Anterior cingulate cortex (tissue), 58 donors: ENCODE measurements at places on chromosomes 3 and 15.

DNA sequence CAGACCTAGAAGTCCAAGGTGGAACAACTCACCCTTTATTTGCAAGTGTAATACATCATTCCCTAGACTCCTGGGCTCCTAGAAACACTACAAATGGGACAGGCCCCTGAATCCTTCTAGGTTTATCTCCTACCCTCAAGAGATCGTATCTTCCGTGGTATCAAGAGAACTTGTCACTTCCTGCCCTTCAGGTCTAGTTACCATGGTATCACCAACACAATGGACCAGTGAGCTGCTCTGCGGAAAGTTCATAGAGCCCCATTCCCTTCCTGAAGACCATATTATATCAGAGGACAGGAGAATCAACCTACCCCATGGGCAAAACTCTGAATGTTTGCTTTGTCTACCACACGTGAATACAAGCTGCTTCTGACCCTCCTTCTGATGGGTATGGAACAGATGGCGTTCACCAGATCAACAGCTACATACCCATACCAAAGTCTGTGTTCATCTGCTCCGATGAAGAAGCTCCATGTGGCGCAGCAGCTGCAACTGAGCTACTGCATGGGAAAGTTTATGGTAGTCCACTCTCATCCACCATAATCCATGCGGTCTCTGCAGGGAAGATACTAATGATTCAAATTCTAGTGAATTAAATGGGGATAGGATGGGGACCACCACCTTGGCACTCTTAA, 84.6 kb upstream of the KLF13 start:
- DNase-seq, result no peak

DNA sequence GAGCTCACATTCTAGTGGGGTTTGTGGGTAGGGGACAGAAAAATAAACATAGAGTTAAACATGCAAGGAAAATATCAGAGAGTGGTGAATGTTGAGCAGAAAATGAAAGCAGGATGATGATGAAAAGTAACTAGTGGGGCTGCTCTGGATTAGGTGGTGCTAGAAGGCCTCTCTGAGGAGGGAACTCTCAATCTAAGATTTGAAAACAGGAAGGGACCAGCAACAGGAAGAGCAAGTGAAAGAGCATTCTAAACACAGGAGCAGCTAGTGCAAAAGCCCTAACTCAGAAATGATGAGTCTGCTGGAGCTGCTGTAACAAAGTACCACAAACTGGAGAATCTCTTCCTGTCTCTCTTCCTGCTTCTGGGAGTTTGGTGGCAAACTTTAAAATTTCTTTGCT, 468.6 kb upstream of the AGTR1 start:
- DNase-seq, result no peak

GRCh38 chr3:124998247-124998630, 57.6 kb downstream of the HEG1 start:
- no peak for DNase-seq

DNA sequence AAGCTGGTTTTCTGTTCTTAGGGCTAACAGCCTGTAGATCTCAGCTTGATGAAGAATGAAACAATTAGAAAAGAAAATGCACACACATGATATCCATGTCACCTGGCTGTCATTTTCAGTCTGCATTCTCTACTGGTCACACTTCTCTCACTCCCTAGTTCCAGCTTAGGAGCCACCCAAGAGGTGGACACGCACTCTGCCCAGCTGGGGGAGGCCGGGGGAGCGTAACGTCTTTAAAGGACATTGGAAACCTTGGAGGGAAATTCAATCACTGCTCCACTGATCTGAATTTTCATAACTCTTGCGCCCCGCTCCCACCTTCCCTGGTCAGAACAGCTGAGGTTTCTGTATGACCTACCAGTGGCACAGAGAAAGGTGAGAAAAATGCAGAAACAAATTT, 79.7 kb downstream of the RAB11A start:
- DNase-seq, result no peak

DNA sequence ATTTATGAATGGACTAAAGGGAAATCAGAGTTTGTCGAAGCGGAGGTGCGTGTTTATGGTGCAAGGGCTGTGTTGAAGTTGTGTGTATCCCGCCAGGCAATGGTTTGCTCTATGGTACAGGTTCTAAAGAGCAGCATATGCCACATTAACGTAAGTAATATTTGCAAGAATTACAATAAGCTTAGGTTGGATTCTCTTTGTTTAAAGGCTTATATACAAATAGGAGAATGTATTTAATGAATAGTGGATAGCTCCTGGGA, 800 bp downstream of the EPHA3 start:
- DNase-seq, result no peak

DNA sequence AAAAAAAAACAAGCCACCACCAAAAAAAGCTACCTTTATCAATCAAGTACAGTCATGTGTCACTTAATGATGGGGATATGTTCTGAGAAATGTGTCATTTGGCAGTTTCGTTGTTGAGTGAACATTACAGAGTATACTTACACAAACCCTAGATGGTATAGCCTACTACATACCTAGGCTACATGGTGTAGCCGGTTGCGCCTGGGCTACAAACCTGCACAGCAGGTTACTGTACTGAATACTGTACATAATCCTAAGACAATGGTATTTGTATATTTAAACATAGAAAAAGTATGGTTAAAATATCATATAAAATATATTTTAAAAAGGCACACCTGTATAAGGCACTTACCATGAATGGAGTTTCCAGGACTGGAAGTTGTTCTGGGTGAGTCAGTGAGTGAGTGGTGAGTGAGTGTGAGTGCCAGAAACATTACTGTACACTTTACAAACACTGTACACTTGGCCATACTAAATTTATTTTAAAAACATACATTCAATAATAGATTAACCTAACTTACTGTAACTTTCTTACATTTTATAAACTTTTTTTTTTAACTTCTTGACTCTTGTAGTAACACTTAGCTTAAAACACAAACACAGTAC, 25.9 kb upstream of the JMJD7 start:
- DNase-seq, result no peak

DNA sequence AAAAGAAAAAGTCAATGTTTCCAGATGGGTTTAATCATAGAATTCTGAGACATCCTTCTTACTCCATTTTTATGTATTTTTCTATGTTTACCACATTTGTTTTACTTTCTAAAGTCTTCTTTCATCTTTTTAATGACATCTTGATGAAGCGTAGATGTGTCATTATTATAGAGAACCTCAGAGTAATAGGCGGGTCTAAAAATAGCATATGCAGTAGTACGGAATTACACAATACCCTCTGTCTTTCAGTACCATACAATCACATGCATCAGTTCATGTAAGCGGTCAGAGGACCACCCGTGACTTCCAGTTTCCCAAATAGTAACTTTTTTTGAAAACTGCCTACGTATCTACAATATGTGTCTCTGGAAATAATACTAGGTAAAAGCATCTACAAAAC, 224.0 kb downstream of the PLOD2 start:
- DNase-seq, result no peak

DNA sequence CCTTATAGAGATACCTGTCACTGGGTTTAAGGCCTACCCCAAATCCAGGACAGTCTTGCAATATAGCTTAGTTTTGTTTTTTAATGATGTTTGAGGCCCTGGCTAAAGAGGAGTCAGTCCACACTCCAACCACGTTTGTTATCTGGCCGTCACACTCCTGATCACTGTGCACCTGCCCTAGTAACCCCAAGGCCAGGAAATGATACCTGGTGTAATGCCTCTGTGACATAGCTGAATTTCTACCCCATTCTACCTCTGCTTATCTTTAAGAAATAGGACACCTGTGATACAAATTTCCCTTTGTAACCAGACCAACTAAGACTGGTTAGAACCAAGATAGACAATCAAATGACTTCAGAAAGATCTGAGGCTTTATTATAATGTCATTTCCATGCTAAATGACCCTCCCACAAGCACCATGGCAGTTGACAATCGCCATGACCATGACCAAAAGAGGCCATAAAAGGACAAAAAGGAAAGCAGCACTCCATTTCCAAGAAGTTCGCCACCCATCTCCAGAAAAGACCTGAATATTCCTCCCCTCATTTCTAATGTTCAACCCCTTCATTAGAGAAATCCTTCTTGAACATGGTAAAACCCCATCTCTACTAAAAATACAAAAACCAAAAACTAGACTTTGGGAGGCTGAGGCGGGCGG, 4.8 kb upstream of the RTP3 start:
- DNase-seq, result no peak

DNA sequence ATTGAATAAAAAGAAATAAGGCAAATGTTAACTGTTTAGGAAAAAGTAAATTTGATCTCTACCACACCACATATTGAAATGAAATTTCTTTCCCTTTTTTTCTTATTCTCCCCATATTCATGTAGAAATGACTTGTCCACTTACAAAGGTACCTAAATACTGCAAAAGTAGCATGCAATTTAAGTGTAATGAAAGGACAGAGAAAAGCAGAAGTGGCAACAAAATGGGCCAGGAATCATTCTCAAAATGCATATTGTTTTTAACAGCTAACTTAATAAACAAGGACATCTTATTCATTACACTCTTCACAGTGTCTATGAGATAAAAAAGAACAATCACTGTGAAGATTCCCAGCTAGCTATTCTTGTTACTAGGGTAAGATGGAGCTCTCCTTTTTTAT, 40.6 kb upstream of the FGF7 start:
- DNase-seq, result no peak

- DNase-seq, result no peak
These were observed 23.6 kb downstream of the TLNRD1 start for GRCh38 chr15:81024265-81024872.

- no peak for DNase-seq
These were observed 39.2 kb upstream of the POLR2M start for GRCh38 chr15:57667171-57667849.

DNA sequence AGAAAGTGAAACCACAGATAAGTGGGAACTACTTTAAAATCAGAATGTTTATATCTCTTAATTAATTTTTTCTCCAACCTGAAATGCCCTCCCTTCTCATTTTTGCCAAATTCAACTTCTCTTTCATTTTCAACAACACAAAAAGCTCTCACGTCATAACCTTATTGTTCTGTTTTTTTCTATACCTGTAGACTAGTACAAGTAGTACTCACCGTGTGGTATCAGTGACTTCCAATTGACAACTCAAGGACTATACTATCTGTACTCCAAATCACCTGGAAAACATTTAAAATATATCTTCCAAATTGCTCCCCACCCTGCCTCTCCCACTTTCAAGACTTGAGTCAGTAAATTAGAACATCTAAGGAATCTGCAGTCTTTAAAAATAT, 72.8 kb upstream of the ZNF280D start:
- DNase-seq, result no peak

GRCh38 chr3:67077656-67078055, 79.5 kb downstream of the KBTBD8 start:
- DNase-seq, result no peak

DNA sequence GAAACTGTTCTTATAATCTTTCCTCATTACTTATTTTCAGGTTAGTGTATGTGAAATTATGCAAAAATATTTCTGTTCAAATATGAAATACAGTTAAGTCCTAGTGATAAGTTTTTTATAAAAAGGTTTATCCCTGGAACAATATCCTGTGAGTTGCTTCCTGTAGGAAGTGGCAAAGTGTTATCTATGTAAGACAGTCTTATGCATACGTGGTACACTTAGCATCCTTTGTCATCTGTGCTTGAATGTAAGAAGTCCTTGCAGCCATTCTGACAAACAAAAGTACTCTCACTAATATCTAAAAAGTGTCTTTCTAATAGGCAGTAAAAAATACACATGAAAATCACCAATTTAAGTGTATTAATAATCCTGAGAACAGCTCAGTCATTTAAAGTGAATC, 372.5 kb upstream of the BCHE start:
- no peak for DNase-seq

DNA sequence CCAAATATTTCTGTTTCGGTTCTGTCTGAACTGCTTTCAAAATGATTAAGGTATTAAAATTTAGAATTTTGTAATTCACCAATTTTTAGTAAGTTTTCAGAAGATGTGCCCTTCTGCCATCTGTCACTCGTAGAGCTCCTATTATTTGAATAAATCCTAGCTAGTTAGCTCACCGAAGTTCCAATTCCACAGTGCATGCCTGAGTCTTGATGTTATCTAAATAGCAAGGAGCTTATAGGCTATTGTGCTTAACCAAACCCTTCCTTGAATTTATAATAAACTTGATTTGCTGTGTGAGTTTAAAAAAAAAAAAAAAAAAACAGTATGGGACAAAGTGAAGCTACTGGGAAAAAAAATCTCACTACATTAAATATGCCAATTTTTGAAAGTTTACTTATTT, 18.7 kb downstream of the ATP13A3 start:
- DNase-seq, result no peak

DNA sequence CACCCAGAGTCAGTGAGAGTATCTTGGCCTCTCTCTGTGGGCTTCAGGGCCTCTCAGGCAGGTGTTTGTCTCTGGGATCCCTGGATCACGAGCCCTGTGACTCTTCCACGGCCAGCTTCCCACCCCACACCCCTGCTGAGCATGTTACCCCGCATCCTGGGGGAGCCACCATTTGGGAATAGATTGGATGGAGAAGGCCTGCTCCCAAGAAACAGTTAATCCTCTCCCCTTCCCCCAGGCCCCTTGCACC, 15.5 kb upstream of the SRP14 start:
- no peak for DNase-seq

DNA sequence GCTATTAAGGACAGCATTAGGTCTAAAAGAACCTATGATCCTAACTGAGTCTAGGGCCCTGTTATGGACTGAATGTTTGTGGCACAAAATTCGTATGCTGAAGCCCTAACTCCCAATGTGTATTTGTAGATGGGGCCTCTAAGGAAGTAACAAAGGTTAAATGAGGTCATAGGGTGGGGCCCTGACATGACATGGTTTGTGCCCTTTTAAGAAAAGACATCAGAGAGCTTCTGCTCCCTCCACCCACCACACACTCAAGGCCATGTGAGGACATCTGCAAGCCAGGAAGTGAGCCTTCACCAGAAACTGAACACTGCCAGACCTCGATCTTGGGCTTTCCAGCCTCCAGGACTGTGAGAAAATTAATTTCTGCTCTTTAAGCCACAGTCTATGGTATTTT, 49.2 kb downstream of the PHC3 start:
- DNase-seq, result no peak

- no peak for DNase-seq
These were observed 473.8 kb downstream of the TAFA4 start for GRCh38 chr3:68458581-68458980.

GRCh38 chr3:131619821-131620220, 117.0 kb upstream of the MRPL3 start:
- no peak for DNase-seq

GRCh38 chr15:38524156-38524555, 40.5 kb downstream of the RASGRP1 start:
- DNase-seq, result no peak

DNA sequence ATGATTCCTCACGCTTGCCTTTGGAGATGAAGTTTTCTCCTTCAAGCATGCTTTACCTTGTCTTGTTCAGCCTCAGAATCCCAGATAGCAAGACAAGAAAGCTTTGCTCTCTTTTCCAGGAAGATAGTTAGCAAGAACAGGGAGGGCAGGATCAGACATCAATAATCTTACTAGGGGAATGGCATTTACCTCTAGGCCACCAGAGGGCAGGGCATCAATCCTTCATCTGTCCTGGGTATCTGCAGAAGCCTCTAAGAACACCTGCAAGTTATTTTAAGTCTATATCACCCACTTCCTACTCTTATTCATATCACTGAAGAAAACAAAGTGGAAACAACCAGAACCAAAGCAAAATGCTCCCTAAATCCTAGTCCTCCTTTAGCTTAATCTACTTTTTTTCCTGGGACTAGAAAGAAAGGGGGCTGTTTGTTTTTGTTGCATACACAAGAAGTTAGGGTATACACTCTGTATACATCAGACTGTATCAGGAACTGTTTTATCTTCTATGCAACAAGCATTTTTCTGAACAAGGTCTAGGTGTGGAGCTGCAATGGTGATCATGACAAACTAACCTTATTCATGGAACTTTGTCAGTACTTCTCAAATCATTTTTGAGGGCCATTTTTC, 862.5 kb downstream of the CADM2 start:
- no peak for DNase-seq

- DNase-seq, result no peak
These were observed 185.7 kb downstream of the ARRDC4 start for GRCh38 chr15:98146031-98146820.
